A549 treated with RU486 at 1 μM for 4 hours (cell line): ENCODE measurements at places on chromosomes 4 and X. TPM values are rescaled to one million over a fixed set of nuclear protein-coding genes. Genes with fewer than 3 reads are reported as not detected.

The LUZP4 gene
- total RNA-seq, result 0.08 TPM in 1 of 5 replicates, not detected in the others

The TXK gene
- 0.11 to 0.20 TPM (median 0.15 TPM) in 5 replicates for total RNA-seq

The NRK gene
- not detected in 5 replicates for total RNA-seq

The ATXN3L gene
- total RNA-seq, result not detected in 5 replicates

The AFAP1 gene
- 22.4 to 33.1 TPM (median 30.7 TPM) in 5 replicates for total RNA-seq

The MAGEA11 gene
- not detected in 5 replicates for total RNA-seq

The NWD2 gene
- not detected in 5 replicates for total RNA-seq

The SH3D19 gene
- 19.7 to 28.5 TPM (median 24.4 TPM) in 5 replicates for total RNA-seq

The HPSE gene
- total RNA-seq, result 1.1 to 1.8 TPM (median 1.3 TPM) in 5 replicates

The SCML2 gene
- total RNA-seq, result 6.7 to 9.8 TPM (median 8.0 TPM) in 5 replicates

The TCEAL5 gene
- not detected in 5 replicates for total RNA-seq
